Stimulated activated CD8-positive, alpha-beta memory T cell treated with anti-CD3 and anti-CD28 coated beads, Interleukin-7, amount 100 ng/mL, for 4 hours (primary cell): ENCODE measurements at places on chromosomes 7 and 10.

DNA sequence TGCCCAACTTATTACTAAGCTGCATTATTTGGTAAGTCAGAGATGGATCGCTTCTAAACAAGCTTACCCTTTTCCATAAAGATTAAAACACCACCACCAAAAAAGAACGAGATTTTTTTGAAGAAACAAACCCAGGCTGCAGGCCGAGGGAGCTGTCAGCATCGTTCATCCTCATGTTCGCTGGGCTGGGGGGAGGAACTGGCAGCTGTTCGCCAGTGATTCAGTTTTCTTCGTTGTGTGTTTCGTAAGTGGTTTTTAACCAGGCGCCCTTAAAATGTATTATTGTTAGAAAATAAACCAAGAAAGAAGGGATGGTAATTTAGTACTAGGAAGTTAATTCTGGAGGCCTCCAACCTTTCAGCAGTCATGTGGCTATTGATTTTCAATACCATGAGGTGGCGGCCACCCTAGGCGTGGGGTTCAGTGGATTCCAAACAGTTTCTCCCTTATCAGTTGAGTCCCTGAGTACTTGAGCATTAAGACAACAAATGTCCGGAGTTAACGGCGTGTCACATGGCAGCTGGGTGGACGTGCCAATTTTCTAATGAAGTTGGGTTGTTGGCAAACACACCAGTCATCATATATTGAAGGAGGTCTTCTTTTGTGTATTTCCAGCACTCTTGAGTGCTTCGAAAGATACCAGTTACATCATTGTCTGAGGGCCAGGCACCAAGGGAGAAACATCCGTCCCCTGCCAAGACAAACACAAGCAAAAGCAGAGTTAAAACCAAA lies 173.2 kb downstream of the EBF3 start:
- no peak for DNase-seq

DNA sequence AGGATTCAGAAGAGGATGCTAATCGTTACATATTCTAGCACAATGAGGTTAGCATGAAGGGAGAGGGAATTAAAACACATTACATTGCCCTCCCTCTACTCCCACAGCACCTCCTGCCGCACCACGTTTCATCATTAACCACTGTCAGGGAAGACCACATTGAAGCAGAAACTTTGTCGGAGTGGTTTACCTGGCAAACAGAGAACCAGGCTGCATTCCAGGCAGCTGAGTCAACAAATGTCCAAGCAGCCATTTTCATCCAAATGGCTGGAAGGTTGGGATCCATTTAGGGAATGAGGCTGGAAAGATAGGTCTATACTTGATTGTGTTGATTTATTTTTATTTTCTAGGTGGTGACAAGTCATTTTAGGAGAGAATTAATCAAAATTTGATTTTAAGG lies 273.6 kb downstream of the DYNC1I1 start:
- DNase-seq = no peak

- DNase-seq = no peak
Observed at GRCh38 chr7:112799448-112800120, 9.4 kb upstream of the TMEM168 start.

DNA sequence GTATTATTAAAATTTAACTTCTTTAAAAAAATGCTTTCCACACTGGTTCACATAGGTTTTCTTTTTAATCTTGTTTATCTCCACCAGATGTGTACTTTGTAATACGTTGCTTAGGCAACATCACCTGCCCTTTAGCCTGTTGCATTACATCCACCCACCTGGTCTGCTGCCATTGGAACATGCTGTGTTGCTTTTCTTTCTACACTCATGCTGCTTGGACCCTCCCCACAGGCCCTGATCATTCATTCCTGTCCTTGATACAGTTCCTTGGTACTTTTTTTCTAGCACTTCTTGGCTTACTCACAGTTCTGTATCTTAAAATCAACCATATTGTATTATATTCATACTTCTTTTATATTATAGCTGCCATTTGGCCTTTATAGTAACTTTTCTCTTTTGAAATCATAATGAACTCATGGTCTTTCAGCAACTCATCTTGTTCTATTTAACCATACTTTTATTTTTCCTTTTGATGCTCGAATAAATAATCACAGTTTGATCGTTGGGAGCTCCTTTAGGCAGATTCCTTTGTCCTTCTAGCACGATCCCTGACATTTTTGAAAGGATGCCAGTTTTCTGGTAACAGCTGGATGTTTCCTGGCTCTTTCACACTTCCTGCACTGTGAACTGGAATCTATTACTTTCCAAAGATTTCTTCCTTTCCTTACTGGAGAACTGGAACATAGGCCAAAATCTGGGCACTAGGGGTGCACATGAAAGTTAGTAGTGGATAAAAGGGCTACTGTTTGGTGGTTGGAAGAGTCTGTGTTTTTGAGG lies 125.1 kb downstream of the CDK14 start:
- no peak for DNase-seq

- peak; percentile 21 for DNase-seq
Observed at GRCh38 chr10:132335189-132336063, 3.4 kb downstream of the LRRC27 start.

DNA sequence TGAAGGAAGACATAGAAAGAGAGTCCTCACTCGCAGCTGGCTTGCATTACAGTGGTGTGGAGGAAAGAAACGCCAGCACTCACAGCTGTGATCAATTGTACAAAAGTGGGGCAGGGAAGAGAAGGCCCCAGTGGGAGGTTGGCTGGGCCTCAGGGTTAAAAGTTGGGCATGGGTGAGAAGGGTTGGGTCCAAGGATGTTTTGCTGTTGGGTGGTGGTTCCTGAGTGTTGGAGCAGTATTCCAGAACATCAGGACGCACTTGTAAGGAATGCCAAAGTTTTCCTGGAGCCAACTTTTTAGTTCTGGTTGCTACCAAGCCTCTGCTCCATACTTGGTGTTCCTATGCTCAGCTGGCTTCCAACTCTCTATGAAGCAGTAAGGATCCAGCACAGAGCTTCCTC lies 55.4 kb upstream of the MKRN1 start:
- DNase-seq = no peak

DNA sequence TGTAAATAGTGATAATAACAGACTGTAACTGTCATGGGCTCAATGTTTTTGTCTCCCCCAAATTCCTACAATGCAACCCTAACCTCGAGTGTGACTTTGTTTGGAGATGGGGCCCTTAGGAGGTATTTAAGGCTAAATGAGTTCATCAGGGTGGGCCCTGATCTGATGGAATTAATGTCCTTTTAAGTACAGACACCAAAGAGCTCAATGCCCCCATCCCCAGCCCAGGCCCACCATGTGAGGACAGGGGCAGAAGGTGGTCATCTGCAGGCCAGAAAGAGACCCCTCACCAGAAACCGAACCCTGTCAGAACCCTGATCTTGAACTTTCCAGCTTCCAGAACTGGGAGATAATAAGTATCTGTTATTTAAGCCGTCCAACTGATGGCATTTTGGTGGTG lies 83.2 kb downstream of the PIP4K2A start:
- no peak for DNase-seq

GRCh38 chr10:63634488-63635065 lies 113.4 kb downstream of the REEP3 start:
- DNase-seq = no peak

DNA sequence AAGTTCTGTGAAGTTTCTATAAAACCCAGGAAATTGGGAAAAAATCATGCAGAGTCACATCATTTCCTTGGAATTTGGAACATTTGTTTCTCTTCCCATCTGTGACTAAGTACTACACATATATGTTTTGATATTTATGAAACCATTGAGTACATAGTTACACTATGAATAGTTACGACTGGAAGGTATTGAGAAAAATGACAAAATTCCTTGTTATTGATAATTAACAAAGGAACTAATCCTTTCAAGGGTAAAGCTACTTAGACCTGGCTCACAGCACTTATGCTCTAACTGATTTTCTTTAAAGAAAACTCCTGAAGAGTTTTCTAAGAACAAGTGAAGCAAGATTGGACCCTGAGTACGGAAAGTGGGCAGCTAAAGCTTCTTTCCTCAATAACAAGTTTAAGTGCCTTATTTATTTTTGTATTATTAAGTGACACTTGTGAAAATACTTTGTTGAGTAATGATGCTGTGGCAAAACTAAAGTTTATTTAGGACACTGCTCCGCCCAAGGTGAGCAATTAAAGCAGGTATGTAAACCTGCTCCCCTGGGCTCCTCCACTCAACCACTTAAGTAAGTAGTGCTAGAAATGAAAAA lies 12.0 kb upstream of the GLCCI1 start:
- DNase-seq = no peak

GRCh38 chr10:5461203-5461588 lies 38.2 kb downstream of the CALML5 start:
- no peak for DNase-seq

DNA sequence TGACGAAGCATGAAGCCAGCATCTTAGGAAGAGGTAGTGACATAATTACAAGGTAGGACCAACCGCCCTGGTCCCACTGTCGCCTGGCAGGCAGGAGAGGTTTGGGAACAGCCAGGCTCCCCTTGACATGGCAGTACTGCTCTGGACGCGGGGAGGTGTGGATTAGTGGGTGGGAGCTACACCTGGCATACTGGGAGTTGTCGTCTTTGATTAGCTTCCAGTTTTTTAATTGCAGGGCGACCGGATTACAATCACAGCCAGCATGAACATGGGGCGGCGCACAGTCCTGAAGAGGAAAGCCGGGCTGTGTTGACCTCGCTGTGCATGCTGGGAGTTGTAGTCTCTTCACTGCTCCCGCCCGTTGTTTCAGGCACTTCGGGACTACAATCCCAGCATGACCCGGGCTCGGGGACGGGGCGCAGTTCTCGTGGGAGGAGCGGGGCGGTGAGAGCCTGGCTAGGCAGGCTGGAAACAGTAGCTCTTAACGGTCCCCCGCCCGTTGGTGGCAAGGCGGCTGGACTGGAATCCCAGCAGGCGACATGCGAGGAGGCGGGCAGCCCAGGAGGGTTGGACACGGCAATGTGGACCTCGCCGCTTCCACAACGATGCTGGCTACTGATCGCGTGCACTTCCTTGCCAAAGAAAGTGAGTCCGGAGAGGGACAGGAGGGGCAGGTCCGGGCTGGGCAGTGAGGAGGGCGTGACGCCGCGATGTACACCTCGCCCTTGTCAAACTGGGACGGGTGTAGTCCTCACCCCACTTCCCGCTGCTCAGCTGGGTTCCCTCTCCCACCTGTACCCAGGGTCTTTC lies 98.0 kb upstream of the ZNF722 start:
- DNase-seq = peak; percentile 85

- DNase-seq = no peak
Observed at GRCh38 chr7:42093349-42093905, 143.6 kb downstream of the GLI3 start.

DNA sequence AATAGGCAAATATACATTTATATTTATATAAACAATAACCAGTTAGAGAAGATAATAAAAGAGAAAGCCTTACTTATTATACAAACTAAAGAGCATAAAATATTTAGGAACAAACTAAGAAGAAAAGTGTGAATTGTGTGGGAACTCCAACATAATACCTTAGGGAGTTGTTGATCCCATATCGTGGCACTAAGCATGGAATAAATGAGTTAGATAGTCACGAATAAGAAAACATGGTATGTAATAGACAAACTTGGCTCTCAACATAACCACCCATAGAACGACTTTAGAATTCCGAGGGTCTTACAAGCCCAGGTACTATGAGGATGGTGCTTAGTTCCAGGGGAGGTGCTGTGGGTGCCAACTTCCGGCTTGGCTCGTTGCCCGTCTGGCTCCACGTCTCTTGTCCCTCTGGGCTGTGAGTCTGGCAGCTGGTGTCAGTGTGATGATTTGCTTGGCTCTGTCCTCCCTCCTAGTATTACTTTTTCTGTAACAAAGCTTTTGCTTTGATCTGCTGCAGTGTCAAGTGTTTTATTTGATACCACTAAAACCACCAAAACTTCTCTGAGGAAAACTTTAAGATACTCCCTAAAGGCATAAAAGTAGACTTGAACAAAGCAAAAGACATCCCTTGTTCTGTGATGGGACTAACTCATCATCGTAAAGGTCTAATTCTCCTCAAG lies 9.5 kb upstream of the RBM20 start:
- DNase-seq = no peak

DNA sequence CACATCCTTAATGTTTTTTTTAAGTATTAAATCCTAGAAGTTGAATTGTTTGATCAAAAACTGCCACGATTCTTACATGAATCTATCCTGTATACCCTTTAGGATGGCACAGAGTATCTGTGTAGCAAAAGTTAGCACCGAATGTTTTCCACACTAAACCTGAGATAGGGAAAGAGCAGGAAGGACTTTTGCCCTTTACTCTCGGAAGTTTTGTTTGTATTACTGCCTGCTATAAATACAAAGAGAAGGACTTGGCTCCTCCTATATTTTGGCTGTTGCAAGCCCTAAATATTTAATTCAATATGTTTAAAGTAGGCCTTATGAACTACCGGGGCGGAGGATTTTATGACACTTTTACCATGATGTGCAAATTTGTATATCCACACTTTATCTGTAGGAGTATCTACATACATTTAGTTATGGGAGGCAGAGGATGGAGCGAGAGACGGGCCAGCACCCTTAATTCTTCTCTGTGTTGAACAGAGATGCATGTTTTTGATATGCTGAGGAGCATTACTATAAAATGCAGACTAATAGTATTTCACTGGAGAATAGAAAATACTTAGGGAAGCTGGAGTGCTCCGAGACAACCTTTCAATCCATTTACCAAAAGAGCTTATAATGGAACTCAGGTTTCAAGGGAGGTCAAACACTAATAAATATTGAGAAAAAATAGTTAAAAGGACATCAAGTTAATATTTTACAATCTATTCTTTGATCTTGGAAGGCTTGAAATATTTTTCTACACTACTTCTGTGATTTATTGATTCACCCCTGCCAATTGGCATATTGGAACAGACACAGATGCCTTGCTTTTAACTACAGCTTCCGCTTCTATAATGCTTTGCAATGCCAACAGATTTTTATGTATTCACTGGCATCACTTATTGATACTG lies 97.4 kb downstream of the CHN2 start:
- DNase-seq = no peak

DNA sequence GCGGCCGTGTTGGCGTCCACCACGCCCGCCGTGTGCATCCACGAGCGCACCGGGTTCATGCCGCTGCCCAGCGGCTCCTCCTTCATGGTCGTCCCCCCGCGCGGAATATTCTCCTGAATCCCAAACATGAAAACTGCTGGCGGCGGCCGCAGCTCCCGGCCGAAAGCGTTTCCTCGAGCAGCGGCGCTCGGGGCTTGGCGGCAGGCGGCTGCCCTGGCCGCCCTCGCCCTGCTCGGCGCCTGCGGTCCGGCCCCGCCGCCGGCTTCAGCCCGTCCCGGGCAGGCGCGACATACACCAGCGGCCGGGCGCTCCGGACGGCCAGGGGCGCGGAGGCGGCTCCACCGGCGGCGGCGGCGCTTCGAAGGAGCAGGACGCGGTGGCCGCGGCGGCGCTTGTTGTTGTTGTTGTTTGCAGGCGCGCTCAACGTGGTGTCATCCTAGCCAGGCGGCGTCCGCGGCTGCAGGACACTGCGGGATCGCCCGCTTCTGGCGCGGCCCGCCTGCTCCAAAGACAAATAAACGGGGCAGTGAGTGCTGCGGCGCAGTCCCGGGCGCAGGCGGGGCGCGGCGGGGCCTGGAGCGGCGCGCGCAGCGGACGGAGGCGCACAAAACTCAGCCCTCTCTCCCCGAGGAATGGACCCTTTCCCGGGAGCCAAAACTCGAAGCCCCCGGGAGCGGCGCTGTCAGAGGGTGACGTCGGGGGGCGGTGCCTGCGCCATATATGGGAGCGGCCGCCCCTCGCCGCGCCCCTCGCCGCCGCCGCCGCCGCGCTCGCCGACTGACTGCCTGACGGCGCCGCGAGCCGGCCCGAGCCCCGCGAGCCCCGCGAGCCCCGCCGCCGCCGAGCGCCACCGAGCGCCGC lies at the start of gene EBF3:
TSS of gene EBF3 (minus strand) at position 634 of the 861 bp plus-strand sequence. CDS start at position 128, 506 bp downstream.
- DNase-seq = peak; percentile 30
